Placental pericyte (primary cell): ENCODE measurements at places on chromosomes 12 and 14. TPM values are rescaled to one million over a fixed set of nuclear protein-coding genes. Genes with fewer than 3 reads are reported as not detected.

Gene CCDC175
- total RNA-seq: not detected in 2 replicates

Gene FGD6
- total RNA-seq: 9.4 and 19.9 TPM in 2 replicates

Gene GDF3
- total RNA-seq: not detected in 2 replicates

Gene E2F7
- total RNA-seq: 46.2 and 92.8 TPM in 2 replicates

Gene UTP20
- total RNA-seq: 12.5 and 40.9 TPM in 2 replicates

Gene AICDA
- not detected in 2 replicates for total RNA-seq

Gene C1R
- 23.2 and 300 TPM in 2 replicates for total RNA-seq

Gene TEX52
- not detected in 2 replicates for total RNA-seq

Gene COPS7A
- 82.7 and 104 TPM in 2 replicates for total RNA-seq

Gene TMEM233
- total RNA-seq: not detected in 2 replicates

Gene TDG
- total RNA-seq: 18.6 and 29.9 TPM in 2 replicates

Gene KRAS
- 9.4 and 19.2 TPM in 2 replicates for total RNA-seq

Gene FLRT2
- 33.6 and 42.2 TPM in 2 replicates for total RNA-seq

Gene PDZRN4
- total RNA-seq: not detected in 2 replicates

Gene RIPK3
- not detected in 2 replicates for total RNA-seq

Gene FZD10
- total RNA-seq: not detected in 2 replicates

Gene PLEKHD1
- under 0.01 TPM in 1 of 2 replicates, not detected in the other for total RNA-seq

Gene GMFB
- total RNA-seq: 72.9 and 114 TPM in 2 replicates

Gene NANOG
- under 0.01 and 0.14 TPM in 2 replicates for total RNA-seq

Gene ELK3
- 14.4 and 52.5 TPM in 2 replicates for total RNA-seq

Gene SAMD4A
- 24.9 and 38.5 TPM in 2 replicates for total RNA-seq

Gene TBC1D30
- under 0.01 and 0.29 TPM in 2 replicates for total RNA-seq

Gene RFX4
- total RNA-seq: not detected in 2 replicates

Gene ANKRD33
- total RNA-seq: not detected in 2 replicates

Gene MYF6
- not detected in 2 replicates for total RNA-seq

Gene CLEC1B
- total RNA-seq: not detected in 2 replicates

Gene SLC6A12
- under 0.01 TPM in 2 replicates for total RNA-seq

Gene SOX5
- 20.5 and 22.5 TPM in 2 replicates for total RNA-seq

Gene GZMH
- not detected in 2 replicates for total RNA-seq

Gene ZNF10
- 3.9 and 5.9 TPM in 2 replicates for total RNA-seq

Gene RND1
- total RNA-seq: 0.44 TPM in 1 of 2 replicates, not detected in the other

Gene ALDH2
- 17.8 and 98.5 TPM in 2 replicates for total RNA-seq

Gene OTUB2
- total RNA-seq: 0.66 and 0.86 TPM in 2 replicates

Gene SLC25A47
- total RNA-seq: not detected in 2 replicates

Gene PLEKHG7
- not detected in 2 replicates for total RNA-seq

Gene LARP4
- 21.7 and 38.7 TPM in 2 replicates for total RNA-seq

Gene TAS2R31
- 7.3 and 7.7 TPM in 2 replicates for total RNA-seq

Gene ASCL1
- total RNA-seq: not detected in 2 replicates

Gene TMEM119
- 91.9 and 104 TPM in 2 replicates for total RNA-seq

Gene GALNT16
- total RNA-seq: 1.3 and 1.9 TPM in 2 replicates

Gene KRT6C
- total RNA-seq: not detected in 2 replicates

Gene KERA
- not detected in 2 replicates for total RNA-seq
